Stomach (tissue), 19 donors: ENCODE measurements at places on chromosomes 13 and 19. TPM values are rescaled to one million over a fixed set of nuclear protein-coding genes. Genes with fewer than 3 reads are reported as not detected.

- peak; percentile 69 for DNase-seq
Observed at GRCh38 chr19:39341129-39341718, 997 bp upstream of the SAMD4B start.

- no peak for DNase-seq
Observed at GRCh38 chr19:50022823-50023222, 2.3 kb downstream of the VRK3 start.

GRCh38 chr19:2611483-2612464 is 90.7 kb downstream of the GNG7 start:
- DNase-seq, result no peak

DNA sequence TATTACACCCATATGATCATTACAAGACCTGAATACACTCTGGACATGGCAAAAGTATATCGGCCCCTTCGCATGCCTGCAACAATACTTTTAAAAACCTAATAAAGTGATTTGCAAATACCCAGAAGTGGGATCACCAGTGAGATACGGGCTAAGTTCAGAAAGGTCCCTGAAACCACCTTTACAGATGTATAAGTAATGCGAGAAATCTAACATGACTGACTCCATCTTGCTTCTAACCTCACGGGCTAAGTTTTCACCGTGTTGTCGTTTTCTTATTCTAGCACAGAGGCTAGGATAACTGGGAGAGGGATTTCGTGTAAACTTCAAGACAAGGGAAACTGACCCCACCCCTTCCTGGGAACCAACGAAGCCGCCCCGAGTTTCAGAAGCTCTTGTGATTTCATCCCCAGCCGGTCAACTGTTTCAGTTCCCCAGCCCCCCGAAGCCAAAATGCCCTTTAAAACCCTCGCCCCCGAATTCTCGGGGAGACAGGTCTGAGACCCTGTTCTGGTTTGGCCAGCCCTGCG is 703 bp downstream of the NEK3 start:
- peak; percentile 70 for DNase-seq

- no peak for DNase-seq
Observed at GRCh38 chr13:110462091-110462490, 99.4 kb downstream of the RAB20 start.

DNA sequence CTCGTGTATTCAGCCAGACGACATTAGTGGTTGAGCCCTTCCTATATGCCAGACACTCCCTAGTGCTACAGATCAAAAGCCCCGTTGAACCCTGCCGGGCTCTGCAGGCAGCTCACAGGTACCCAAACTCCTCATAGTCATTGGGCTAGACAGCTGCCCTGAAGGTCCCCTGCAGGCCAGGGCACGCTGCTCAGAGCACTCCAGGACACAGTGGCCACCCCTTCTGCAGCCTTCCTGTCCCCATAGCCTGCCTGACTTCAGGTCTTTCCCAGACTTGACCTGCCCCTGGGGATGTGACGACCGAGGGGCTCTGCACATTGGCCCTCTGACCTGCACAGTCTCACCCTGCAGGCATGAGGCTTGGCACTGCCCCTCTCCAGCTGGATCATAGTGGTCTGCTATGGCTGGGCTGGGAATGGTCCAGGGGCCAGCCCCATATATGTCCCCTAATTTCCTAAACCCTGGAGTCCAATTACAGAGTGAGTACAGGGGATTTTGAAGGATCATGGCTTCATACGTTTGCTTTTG is 64.2 kb upstream of the UBAC2 start:
- no peak for DNase-seq

- no peak for DNase-seq
Observed at GRCh38 chr19:56348289-56348877, 33.7 kb upstream of the ZSCAN5A start.

- no peak for DNase-seq
Observed at GRCh38 chr13:110665491-110666254, 40.2 kb downstream of the CARS2 start.

DNA sequence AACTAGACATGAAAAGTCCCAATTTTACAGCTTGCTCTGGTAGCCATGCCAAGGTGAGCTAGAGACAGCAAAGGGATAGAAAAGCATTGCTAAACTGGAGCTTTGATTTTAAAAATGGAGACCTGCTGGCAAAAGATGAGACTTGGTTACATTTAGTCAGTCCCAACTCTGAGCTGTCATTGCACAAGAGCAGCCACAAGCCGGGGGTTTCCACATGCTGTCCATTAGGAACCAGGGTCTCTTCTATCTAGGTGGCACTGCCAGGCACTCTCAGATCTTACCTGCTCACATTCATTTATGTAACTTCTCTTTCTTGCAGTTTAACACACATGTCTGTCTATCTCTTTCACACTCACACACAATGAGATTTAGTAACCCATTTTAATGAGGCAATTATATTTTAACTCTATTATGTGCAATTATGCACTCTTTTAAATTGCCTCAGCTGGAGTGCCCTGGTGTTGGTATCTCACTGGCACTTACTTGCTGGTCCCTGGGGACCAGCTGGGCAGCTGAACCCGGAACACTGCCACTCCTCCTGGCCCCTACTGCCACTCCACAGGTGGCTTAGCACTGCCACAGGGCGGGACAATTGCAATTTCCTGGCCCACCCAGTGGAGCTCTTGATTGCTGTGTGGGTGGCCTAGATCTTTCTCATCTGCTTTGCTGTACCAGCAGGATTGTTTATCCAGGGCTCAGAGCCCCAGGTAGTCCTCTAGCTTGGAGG is 112.5 kb downstream of the COG6 start:
- no peak for DNase-seq

DNA sequence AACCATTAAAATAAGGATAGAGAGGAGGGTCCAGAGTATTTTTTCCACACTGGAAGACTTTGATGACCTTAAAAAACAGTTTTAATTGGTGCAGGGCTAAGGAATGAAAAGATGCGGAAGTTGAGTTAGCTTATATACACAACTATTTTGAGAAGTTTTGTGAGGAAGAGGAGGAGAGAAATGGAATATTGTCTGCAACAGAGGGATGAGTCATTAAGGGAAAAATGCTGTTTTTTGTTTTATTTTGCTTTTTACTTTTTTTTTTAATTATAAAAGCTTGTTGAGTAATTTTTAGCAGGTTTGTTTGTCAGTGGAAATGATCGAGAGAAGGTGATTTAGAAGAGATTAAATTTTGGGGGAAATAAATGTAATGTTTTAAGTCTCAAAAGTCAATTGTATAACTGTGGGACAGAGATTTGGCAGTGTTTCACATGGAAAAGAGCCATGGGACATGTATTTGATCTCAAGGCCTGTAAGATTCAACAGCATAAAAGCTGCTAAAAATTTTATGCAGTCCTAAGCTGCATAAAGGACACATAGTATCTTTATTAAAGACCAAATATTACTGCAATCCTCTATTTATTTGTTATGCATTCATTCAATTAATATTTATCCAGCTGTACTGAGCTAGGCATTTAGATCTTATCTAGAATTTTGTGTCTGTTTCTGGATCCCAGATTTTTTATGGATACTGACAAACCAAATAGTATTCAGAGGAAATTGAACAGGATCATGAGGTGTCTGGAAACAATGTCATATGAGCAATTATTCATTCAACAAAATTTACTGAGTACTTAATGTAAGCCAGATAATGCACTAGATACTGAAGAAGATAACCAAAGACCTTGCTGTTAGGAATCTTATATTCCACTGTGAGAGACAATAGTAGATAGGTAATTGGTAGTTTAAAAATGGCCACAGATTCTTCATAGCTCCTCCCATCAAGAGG is 72.7 kb downstream of the DNAJC15 start:
- DNase-seq, result peak; percentile 36

DNA sequence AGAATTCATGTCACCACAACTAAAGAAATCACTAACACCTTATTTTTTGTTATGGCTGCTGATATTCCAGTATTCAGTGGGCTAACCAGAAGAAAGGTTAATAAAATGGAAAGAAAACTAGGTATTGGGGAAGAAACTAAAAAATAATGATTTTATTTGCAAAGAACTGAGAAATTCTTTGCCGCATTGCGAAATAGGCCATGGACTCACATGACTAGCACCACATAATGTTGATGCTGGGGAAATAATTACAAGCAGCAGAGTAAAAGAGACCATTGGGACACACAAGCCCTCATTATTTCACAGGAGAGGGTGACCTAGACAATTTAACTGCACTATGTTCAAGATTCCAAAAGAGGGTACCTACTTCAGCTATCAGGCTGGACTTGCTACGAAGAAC is 1411.5 kb downstream of the SLITRK5 start:
- no peak for DNase-seq

DNA sequence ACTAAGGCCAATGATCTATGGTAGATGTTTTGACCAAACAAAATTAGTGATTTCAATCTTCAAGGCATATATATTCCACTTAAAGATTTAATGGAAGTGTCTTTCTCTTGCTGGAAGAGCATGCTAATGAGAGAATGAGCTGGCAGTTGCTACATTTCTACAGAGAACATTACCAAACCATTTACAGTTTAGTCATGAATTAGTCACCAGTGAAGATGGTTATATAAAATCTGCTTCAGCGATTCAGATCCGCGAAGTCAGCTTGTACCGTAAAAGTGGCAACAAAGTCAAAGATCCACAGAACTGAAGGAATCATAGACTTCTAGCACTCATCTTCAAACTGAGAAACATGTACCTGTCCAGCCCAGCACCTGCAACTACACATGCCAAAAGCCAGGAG is 156.3 kb downstream of the SLITRK5 start:
- DNase-seq, result no peak

GRCh38 chr19:18392417-18392816 is 5.0 kb downstream of the LRRC25 start:
- DNase-seq, result no peak

DNA sequence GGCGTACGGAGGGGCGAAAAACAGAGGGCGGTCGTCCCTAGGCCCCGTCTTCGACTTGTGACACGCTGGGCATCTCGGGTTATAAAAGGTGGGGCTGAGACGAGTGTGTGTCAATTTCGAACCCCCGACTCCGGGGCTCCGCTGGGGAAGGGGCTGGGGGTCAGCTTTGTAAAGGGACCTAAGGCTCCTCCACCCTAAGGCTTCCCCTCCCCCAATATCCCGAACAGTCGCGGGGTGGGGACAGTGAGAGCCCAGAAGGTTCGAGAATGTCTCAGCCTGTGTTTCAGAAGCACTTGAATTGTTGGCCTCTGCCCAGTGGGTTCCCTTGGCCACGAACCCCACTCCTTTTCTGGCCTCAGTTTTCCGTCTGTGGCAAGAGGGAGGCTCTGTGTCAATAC is 450 bp downstream of the SELENOW start:
- peak; percentile 58 for DNase-seq

DNA sequence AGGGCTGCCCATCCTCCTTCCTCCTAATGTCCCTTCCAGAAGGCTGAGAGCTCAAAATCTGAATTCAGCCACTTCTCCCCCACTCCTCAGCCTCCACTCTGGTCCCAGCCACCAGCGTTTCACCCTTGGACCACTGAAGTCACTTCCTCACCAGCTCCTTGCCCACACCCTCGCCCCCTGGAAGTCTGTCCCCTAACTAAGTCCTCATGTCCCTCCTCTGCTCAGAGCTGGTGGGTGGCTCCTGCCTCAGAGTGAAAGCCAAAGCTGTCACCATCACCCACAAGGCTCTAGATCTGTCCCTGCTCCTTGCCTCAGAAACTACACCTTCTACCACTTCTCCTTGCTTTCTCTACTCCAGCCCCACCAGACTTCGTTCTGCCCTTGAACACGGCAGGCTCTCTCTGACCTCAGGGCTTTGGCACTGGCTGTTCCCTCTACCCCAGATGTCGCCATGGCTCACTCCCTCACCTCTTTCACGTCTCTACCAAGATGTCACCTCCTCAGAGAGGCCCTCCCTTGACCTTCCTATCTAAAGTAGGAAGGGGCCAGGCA is 1.7 kb downstream of the ERCC1 start:
- no peak for DNase-seq

GRCh38 chr13:78680576-78681350 is 21.8 kb upstream of the OBI1 start:
- no peak for DNase-seq

DNA sequence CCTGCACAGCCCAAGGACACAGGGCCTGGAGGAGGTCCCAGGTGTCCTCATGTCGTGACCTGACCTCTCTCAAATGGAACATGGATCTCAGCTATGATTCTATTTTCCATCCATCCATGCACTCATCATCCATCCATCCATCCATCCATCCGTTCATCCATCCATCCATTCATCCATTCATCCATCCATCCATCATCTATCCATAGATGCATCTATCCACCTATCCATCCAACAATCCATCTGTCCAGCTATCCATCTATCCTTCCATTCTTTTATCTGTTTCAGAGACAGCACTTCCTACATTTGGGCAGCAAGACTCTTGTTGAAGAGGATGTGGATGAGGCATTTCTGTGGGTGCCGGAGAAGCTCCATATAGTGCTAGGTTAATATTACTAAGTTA is 86.7 kb downstream of the SCGB2B2 start:
- no peak for DNase-seq

DNA sequence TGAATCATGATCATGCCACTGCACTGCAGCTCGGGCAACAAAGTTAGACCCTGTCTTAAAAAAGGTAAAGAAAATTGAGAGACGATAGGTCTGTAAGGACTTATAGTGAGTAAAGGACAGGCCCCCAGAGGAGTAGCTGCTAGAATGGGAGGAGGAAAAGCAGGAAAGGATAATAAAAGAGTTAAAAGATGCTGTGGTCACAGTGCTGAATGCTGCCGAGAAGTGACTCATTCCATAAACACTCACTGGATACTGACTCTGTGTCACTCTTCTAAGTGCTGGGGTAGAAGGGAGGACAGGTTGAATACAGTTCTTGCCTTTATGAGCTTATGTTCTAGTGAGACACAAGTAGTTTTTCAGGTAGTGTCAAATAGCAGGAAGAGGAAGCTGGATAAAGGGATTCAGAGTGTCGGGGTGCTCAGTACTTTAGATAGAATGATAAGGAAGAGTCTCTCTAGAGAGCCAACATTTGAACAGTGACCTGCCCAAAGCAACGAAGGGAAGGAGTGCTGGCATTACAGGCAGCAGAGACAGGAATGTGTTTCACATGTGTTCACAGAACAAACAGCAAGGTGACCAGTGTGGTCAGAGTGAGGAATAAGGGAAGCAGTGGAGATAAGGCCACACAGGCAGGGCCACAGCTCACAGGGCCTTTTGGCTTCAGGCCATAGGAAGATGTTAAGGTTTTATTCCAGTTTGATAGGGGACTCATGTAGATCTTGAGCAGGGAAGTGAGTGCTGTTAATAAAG is 1240.5 kb downstream of the UQCRFS1 start:
- no peak for DNase-seq

DNA sequence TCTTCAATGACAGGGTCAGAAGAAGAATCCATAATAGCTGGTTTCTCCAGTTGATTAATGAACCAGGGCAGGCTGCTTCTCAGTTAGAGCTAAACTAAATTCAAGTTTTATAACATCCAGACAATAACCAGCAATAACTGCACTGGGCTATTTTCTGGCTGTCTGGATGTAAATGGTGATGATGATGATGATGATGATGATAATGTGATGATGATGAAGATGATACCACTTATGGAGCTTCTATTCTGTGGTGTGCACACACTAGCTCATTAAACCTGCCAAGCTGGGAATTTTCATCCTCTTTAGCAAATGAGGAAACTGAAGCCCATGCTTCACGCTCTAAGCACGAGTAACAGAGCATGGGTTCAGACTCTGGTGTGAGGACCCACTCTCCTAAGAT is 132.2 kb downstream of the OXGR1 start:
- DNase-seq, result no peak

Gene SYCN
- total RNA-seq, result not detected

Gene CATSPERD
- total RNA-seq, result not detected

Gene SSBP4
- 253 TPM for total RNA-seq

Gene CACNG6
- not detected for total RNA-seq

Gene POLD1
- 14.1 TPM for total RNA-seq

Gene FUT2
- 23.2 TPM for total RNA-seq

Gene PLEKHG2
- 8.1 TPM for total RNA-seq

Gene KRTDAP
- total RNA-seq, result not detected

Gene ZNF665
- 1.8 TPM for total RNA-seq

Gene LILRB4
- not detected for total RNA-seq

Gene MADCAM1
- not detected for total RNA-seq
